ENCODE measurements at places on chromosomes 5 and 9. TPM values are rescaled to one million over a fixed set of nuclear protein-coding genes. Genes with fewer than 3 reads are reported as not detected.

The SPINK7 gene
- not detected for polyA plus RNA-seq

The MEIKIN gene
- polyA plus RNA-seq = not detected

The CTSV gene
- 1.9 TPM for polyA plus RNA-seq

The CDH9 gene
- polyA plus RNA-seq = 19.9 TPM

The RGP1 gene
- polyA plus RNA-seq = 25.7 TPM

The CAVIN4 gene
- 3.3 TPM for polyA plus RNA-seq

The WNT8A gene
- polyA plus RNA-seq = 0.19 TPM

The GRM6 gene
- 1.4 TPM for polyA plus RNA-seq

The GABRG2 gene
- polyA plus RNA-seq = 0.11 TPM

The NIM1K gene
- 0.52 TPM for polyA plus RNA-seq

The SLC6A3 gene
- polyA plus RNA-seq = 0.72 TPM

The NME5 gene
- polyA plus RNA-seq = 23.6 TPM

The GLRA1 gene
- polyA plus RNA-seq = not detected

The DYNC2I2 gene
- polyA plus RNA-seq = 36.2 TPM

The ACOT12 gene
- polyA plus RNA-seq = 0.60 TPM

The PCDHGB1 gene
- 2.1 TPM for polyA plus RNA-seq

The DPYSL3 gene
- 44.8 TPM for polyA plus RNA-seq

The PCDHGA2 gene
- polyA plus RNA-seq = 5.0 TPM

The TNFSF15 gene
- polyA plus RNA-seq = 2.0 TPM

The SLC1A1 gene
- polyA plus RNA-seq = 21.5 TPM

The PTPDC1 gene
- polyA plus RNA-seq = 11.6 TPM

The TMEM252 gene
- polyA plus RNA-seq = 8.2 TPM

The UGT3A2 gene
- 16.8 TPM for polyA plus RNA-seq

The ANKDD1B gene
- 4.6 TPM for polyA plus RNA-seq

The TSSK1B gene
- not detected for polyA plus RNA-seq

The WNK2 gene
- 31.1 TPM for polyA plus RNA-seq

The PDZD2 gene
- 18.2 TPM for polyA plus RNA-seq

The PHF2 gene
- 42.7 TPM for polyA plus RNA-seq

The IL4 gene
- polyA plus RNA-seq = 0.46 TPM

The CSF1R gene
- polyA plus RNA-seq = 36.1 TPM

The C5orf34 gene
- polyA plus RNA-seq = 6.0 TPM

Measured in left renal pelvis (tissue), 4 donors.